ENCODE measurements at places on chromosomes 2 and 18.

GRCh38 chr2:70615222-70615621, 61.6 kb upstream of the TGFA start:
- no peak for DNase-seq

DNA sequence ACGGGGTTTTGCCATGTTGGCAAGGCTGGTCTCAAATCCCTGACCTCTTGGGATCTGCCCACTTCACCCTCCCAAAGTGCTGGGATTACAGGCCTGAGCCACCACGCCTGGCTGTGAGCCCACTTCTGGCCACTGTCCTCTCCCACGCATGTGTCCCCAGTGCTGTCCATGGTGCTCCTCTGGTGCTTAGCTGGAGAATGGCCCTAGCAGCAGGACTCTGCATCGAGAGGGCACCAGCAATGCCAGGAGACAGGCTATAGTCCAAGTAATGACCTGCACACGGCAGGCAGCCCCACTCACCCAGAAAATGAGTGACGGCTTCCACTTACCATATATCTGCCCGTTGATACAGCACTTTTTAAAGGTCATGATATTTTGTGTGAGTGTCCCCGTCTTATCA, 66.3 kb upstream of the NARS1 start:
- DNase-seq = no peak

DNA sequence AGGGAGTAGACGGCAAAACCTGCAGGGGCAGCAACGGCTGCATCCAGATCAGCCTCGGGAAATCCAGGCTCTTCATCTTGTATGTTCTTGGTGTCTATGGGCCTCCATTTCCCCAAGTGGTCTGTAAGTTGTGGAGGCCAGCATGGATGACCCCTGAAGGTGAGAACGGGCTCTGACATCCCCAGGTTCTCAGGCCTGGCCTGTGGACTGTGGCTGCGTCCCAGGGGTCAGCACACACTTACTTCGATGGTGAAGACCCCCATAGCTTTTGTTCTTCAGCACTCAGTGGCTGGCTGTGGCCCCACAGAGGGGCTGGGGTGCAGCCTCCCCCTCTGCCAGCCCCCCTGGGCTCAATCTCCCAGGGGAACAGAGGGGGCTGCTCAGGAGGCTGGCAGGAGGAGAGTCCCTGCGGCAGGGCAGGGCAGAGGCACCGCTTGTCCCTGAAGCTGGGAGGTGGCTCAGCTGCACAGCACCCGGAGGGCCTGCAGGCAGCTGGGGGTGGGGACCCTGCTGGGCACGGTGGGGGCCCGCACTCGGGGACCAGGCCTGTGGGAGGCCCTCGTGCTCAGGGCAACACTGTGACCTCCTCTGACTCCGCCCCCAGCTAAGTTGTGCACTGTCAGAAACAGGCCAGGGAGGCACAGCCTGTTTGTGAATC, 3.8 kb downstream of the SLC66A3 start:
- DNase-seq = no peak

GRCh38 chr2:9424447-9425164, 1.2 kb downstream of the CPSF3 start:
- DNase-seq = no peak

- no peak for DNase-seq
These were observed 105.5 kb downstream of the COPS8 start for GRCh38 chr2:237190966-237191713.

- DNase-seq = no peak
These were observed 4.8 kb downstream of the SOX11 start for GRCh38 chr2:5696945-5697521.

DNA sequence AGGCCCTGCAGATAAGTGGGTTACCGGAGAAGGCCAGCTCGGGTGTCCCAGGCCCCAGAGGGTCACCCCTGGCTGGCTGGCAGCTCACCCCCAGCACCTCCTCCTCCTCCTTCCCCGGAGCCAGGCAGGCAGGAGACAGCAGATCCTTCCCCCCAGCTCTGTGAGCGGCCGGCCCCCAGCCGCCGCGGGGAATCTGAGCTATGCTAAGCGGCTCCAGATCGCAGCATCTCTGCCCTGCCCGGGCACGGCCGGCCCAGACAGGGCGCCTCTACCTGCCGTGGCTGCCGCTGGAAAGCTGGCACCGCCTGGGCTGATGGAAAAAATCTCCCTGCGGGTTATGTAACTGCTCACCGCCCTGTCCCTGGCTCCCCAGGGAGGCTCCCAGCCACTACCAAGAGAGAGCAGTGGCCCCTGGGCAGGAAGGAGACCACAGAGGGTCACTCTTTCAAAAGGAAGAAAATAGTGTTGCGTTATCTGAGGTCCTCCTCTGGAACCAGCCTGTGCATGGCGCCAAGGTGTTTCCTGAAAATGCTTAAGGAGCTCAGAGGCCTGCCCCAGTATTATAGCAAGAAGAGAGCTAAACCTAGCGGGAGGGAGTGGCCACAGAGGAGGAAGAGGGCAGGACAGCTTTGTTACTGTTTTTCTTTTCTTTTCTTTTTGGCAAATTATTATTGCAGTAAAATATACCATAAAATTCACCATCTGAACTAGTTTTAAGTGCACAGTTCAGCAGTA, 179.0 kb downstream of the SMAD7 start:
- no peak for DNase-seq

DNA sequence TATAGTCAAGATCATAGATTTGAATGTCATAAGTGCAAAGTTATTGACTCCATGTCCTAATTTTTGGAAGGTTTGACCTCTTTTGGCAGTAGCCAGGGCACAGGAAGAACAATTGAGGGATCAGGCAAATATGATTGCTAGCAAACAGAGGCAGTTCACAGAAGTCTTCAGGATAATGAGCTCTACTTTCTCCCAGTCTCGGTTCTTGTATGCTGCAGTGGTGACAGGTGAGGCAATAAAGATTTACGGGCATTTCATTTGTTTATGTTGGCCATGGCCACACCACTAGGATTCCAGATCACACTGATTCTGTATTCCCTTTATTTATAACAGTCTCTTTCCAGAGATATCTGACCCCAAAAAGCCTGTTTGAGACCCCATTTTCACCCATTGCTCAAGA, 137.5 kb downstream of the UBR3 start:
- DNase-seq = no peak

GRCh38 chr2:43041661-43042360, 184.6 kb downstream of the ZFP36L2 start:
- DNase-seq = no peak

DNA sequence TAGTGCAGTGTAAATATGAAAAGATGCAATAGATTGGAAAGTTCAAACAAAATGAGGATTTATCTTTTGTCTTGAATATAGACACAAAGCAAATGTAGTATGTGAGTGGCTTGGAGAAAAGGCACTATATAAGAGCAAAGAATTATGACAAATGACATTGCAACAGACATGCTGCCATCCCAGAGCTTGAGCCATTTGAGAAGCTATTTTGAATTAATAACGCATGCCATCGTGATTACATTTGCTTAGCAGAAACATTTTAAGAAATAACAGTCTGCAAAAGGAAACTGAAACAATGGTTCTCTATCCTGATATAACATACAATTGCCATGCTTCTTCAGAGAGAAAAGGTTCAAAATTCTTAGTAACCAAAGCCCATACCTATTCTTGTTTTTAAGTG, 677.1 kb downstream of the ZEB2 start:
- no peak for DNase-seq

- DNase-seq = no peak
These were observed 15.0 kb upstream of the CPS1 start for GRCh38 chr2:210541290-210541902.

GRCh38 chr2:123688231-123688940, 336.7 kb upstream of the CNTNAP5 start:
- DNase-seq = no peak

DNA sequence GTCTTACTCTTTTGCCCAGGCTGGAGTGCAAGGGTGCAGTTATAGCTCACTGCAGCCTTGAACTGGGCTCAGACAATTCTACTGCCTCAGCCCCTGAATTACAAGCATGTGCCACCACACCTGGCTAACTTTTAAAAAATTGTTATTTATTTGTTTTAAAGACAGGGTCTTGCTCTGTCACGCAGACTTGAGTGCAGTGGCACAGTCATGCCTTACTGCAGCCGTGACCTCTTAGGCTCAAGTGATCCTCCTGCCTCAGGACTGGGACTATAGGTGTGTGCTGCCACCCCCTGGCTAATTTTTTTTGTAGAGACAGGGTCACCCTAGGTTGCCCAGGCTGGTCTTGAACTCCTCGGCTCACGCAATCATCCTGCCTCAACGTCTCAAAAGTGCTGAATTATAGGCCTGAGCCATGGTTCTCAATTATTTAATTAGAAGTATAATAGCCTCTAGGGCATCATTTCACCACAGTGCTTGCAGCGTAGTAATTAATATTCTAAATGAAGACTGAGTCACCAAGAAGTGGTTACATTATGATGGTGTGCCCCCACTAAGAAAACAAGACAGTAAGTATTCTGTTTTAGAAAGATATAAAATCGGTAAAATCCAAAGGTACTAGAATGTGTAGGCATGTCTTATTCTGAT, 69.6 kb downstream of the EML4 start:
- DNase-seq = peak; percentile 31

DNA sequence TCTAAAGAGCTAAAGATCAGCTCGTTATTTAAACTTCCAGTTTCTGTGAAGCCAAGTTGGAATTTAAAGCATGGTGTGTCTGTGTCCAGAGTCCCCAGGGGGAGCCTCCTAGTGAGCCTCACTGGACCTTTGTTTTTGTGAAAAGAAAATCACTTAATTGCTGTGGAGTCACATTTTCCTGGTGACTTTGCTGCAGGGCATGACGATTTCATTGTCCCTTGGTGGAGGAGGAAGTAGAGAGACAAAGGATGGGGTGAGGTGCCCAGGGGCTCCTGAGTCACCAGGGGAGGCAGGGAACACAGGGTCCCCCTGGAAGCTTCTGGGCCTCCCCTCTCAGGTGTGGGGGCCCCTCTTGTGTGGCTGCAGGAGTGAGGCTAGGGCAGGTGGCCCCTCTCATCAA, 19.7 kb downstream of the ATP6V1C2 start:
- DNase-seq = no peak

- DNase-seq = no peak
These were observed 99.1 kb downstream of the TACR1 start for GRCh38 chr2:75100011-75100800.

GRCh38 chr2:150983314-150983897, 278.3 kb downstream of the RBM43 start:
- no peak for DNase-seq

GRCh38 chr2:119476301-119477112, 44.9 kb downstream of the TMEM37 start:
- DNase-seq = no peak

DNA sequence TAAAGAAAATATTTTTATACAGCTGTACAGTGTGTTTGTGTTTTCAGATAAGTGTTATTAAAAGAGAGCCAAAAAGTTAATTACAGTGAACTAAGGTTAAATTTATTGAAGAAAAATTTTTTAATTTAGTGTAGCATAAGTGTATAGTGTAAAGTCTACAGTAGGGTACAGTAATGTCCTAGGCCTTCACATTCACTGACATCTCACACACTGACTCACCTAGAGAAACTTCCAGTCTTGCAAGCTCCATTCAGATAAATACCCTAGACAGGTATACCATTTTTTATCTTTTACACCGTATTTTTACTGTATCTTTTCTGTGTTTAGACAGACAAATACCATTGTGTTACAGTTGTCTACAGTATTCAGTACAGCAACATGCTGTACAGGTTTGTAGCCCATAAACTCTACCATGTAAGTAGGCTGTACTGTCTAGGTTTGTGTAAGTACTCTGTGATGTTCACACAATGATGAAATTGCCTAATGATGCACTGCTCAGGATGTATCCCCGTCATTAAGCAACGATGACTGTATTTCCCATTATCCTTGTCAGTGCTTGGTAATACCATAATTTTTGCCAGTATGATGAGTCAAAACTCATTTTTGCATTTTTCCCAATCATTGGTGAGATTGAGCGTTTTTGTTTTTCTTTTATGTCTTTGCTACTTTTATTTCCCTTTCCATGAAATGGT, 48.2 kb upstream of the B3GNT2 start:
- DNase-seq = no peak

DNA sequence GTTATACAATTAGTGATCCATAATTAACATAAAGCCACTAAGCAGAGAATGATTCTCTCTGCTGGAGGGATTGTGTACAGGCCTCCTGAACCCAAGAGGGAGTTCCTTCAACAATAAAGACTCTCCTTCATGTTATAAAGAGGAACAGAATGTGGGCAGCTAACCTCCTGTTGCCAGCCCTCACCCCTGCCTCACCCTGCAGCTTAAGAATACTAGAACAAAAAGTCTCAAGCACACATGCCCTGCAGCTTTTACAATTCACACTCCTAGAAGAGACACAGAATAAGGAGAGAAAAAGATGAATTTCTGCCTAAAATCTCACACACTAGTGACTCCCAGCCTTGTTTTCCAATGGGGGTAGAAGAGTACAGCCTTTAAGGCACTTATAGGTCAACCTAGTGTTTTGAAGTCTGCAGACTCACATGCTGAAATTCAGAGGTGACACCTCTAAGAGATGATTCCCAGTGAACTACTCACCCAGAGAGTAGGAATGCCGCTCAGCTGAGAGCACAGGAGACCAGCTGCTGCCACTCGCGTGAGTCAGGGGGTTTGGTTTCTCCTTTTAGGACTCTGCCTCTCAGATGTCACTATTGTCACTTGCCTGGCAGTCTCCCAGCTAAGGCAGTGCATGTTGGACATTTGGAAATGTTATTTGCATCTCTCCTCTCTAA, 32.5 kb upstream of the IL1RL1 start:
- DNase-seq = no peak

GRCh38 chr18:26422472-26423162, 125.7 kb downstream of the KCTD1 start:
- DNase-seq = no peak

- DNase-seq = no peak
These were observed 7.8 kb upstream of the IL1R2 start for GRCh38 chr2:101983928-101984327.

- DNase-seq = peak; percentile 13
These were observed 60.5 kb downstream of the G6PC2 start for GRCh38 chr2:168961450-168962229.

DNA sequence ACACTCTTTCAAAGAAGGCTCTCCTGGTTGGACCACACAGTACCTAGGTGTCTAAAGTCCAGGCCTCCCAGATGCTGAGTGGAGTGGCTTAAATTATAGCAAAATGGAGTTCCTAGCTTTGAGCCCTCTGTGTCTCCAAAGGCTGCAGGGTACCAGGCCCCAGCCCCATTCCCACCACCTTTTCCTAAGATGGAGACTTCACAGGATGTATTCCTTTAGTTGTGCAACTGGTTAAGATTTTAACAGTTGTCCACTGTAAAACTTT, 4.9 kb downstream of the SMAD7 start:
- no peak for DNase-seq

DNA sequence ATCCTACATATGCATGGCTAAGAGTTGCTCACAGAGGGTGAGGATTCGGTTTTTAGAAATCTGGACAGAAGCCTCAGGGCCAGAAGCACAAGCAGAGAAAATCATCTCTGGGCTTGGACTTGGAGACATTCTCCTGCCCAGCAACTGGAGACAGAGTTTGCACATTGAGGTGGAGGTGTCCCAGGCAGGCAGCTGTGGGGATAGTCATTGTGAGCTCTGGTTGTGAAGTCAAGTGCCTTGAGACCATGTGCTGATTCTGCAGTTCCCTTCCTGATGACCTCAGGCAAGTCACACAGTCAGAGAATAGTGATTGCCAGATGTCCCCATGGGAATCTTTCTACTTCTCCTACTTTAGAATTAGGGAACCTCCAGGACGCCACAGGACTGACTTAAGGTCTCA, 108.4 kb upstream of the LDAH start:
- DNase-seq = no peak

- DNase-seq = no peak
These were observed 195.1 kb downstream of the LPIN1 start for GRCh38 chr2:11941201-11942177.

Measured in activated naive CD4-positive, alpha-beta T cell treated with anti-CD3 and anti-CD28 coated beads, Interleukin-2, amount 50 U/mL, for 16 hours (primary cell).